ENCODE measurements at places on chromosomes 4 and X.

DNA sequence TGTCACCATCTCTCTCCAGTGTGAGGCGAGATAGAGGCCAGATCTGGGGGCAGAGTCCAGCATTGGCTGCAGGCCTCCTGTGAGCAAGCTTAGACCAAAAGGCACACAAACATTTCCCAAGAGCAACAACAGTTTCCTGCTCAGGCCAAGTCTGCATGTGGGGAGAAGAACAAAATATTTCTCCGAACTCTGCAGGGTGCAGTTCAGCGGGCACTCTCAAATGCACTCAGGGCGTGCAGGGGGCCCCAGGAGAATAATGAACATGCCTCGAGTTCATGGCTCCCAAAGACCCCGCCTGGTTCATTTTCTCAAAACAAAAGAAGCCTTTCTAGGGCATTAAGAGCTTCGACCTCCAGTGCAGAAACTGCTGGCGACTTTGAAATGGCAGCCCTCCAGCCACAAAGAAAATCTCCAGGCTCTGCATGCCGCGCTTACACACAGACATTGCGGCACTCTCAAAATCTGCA is 57.8 kb upstream of the HELT start:
- no peak for DNase-seq

- no peak for DNase-seq
Observed at GRCh38 chr4:70895405-70895804, 6.8 kb upstream of the MOB1B start.

- DNase-seq, result no peak
Observed at GRCh38 chr4:40550948-40551462, 78.7 kb downstream of the RBM47 start.

- DNase-seq, result no peak
Observed at GRCh38 chrX:4710618-4711433, 997.4 kb upstream of the PRKX start.

- no peak for DNase-seq
Observed at GRCh38 chrX:39809331-39809730, 288.4 kb downstream of the BCOR start.

GRCh38 chr4:164847967-164848649 is 28.9 kb upstream of the APELA start:
- DNase-seq, result no peak

DNA sequence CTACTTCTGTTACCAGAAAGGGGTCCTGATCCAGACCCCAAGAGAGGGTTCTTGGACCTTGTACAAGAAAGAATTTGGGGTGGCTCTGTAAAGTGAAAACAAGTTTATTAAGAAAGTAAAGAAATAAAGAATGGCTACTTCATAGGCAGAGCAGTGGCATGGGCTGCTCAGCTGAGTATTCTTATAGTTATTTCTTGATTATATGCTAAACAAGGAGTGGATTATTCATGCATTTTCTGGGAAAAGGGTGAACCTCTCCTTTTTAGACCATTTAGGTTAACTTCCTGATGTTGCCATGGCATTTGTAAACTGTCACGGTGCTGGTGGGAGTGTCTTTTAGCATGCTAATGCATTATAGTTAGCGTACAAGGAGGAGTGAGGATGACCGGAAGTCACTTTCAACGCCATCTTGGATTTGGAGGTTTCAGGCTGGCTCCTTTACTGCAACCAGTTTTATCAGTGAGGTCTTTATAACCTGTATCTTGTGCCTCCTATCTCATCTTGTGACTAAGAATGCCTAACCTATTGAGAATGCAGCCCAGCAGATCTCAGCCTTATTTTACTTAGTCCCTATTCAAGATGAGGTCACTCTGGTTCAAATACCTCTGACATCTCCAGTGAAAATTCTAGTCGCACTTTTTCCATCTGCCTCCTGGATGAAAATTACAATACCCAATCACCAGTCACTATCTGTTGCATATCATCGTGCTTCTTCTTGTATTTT is 15.5 kb upstream of the TDO2 start:
- no peak for DNase-seq
